ENCODE measurements at places on chromosomes 3 and 15.

DNA sequence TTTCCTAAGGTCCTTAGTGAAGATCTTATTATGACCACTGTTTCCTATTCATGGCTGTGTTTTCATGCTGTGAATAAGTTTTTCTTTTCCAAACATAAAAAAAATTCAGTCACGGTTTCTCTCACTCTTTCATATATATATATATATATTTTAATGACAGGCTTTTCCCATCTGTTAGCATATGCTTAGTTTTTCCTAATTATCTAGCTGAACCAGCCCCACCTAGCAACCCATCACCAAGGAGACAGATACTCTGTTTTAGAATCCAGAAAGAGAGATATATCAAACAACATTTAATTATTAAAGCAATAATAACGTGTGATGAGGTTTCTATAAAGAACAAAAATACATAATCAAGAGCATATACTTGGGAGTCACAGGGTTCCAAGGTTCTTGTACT lies 58.3 kb downstream of the TMCC1 start:
- no peak for DNase-seq

DNA sequence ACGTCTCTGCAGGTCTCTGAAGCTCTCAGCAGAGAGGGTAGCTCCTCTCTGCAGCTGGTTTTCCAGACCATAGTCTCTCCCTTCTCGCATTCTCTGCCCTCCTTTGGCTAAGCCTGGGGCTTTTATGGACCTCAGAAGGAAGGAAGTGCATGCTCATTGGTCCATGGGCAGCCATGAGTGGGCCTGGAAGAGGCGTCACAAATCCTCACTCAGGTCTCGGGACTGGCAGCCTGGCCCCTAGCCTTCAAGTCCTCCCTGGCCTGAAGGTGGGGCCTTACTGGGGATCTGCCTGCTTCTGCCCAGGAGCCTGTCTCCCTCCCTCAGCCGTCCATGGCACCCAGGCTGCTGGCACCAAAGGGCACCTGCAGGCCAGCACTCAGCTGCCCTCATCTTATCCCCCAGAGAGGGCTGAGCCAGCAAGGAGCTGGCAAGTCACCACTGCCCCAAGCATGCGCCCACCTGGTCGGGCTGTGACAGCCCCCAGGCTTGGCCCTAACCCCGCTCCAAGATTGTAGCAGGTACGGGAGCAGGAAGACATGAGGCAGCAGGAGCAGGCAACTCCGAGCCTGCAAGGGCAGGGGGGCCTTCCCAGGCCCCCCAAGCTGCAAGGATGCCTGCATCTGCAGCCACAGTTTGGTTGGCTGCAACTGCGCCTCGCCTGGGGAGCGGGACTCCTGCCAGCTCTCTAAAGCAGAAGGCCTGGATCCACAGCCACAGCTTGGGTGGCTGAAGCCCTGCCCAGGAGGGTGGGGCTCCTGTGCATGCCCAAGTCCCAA lies 37.4 kb downstream of the GHSR start:
- no peak for DNase-seq

- DNase-seq: no peak
These were observed 728.1 kb upstream of the GRM7 start for GRCh38 chr3:6132684-6133432.

DNA sequence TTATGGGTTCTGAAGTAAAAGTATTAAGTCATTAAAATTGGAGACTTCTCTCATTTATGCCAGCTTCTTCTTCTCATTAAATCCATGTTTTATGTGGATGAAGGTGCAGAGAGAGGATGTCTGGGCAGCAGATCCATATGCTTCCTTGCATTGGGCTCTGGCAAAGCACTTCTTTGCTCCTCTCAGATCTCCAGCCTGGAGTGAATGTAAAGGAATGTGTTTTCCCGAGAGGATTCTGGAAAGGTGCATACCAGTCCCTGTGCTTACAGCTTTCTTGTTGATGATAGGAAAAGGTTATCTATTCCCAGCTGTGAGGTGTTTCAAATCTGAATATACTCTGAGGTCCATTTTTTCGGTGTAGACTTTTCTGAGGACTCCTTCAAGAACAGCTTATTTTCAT lies 79.9 kb upstream of the PEX5L start:
- DNase-seq: no peak

DNA sequence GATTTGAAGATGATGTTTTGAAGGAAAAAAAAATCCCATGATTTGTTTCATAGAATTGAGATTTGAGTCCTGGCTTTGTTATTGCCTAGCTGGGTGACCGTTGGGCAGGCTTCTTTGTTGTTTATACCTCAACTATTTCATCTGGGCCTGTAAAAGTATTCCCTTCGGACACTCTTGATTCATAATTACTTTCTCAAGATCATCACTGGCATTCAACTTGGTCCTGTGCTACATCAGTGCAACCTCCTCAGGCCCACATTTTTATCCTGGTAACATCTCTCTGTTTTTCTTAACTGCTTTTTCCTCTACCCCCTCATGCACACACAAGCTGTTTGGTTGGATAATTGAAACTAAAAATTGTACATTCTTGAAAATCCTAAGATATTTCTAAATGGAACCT lies 67.5 kb upstream of the P3H2 start:
- no peak for DNase-seq

GRCh38 chr3:98531622-98532274 lies at the start of gene GPR15:
GPR15 (plus strand) TSS chr3:98531978; CDS start chr3:98532034, 56 bp downstream.
- no peak for DNase-seq

- DNase-seq: no peak
These were observed 274.5 kb upstream of the C2CD4B start for GRCh38 chr15:62439543-62440016.

DNA sequence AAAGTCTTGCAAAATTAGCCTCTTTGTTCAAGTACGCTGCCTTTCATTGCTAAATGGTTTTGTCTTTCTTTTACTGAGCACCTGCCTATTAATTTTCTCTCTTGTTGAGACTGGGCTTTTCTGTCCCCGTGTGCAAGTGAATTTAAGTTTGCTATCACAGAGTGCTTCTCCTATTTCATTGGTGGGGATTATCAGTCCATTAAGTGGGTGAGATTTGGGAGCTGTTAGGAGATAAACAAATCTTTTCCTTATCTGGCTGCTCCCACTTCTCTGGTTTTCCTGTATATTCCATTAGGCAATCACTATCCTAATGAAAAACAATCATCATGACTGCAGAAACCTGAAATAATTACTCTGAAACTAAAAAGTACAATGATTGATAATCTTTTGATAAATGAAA lies 254.2 kb downstream of the NR1D2 start:
- DNase-seq: no peak

- no peak for DNase-seq
These were observed 596.7 kb downstream of the PDCD6IP start for GRCh38 chr3:34394978-34395748.

DNA sequence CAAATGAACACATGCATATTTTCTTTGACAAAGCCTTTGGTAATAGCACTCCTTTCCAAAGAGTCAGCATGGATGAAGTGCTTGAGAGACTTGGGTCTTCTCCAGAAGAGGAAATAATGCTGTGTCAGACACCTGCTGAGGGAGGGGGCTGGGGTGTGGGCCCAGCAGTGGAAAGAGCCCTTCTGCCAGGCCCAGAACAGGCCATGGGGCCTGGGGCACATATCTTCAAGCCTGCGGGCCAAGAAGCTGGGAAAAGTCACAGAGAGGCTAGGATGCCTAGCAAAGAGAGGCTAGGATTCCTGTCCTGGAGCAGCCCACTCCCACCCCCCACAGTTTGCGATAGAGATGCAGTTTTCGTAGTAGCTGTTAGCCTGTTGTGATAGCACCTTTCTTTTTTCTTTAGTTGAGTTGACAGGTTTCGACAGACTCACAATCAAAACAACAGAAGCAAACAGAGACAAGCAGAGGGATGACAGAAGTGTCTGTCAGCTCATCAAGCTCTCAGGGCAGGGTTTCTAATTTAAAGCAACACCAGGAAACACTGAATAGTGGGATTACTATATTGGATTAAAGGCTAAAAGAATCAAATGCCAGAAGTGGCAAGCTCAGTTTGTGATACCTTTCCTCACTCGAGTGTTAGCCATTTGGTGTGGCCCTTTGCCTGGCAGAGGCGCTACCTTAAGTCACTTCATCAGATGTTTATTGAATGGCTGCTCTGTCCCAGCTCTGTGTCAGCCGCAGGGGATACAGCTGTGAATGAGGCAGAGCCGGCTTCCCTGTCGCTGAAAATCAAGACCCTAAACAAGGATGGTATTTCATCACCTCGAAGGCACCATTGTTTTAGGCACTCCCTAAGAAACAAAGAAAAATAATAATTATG lies 19.0 kb downstream of the CMTM7 start:
- no peak for DNase-seq

GRCh38 chr15:57505949-57506391 lies 85.7 kb upstream of the MYZAP start:
- DNase-seq: no peak

DNA sequence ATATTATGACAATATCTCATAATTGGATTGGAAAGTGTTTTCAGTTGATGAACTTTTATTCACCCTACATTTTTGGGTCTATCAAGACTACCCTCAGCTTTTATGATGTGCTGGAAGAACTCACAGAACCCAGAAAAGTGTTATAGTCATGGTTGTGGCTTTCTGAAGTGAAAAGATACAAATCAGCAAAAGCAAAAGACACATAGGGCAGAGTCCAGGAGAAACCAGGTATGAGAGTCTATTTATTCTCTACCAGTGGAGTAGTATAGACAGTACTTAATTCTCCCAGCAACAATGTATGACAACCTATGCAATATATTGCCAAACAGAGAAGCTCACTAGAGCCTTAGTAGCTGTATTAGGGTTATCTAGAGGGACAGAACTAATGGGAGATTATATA lies 280.4 kb upstream of the TTC14 start:
- no peak for DNase-seq

DNA sequence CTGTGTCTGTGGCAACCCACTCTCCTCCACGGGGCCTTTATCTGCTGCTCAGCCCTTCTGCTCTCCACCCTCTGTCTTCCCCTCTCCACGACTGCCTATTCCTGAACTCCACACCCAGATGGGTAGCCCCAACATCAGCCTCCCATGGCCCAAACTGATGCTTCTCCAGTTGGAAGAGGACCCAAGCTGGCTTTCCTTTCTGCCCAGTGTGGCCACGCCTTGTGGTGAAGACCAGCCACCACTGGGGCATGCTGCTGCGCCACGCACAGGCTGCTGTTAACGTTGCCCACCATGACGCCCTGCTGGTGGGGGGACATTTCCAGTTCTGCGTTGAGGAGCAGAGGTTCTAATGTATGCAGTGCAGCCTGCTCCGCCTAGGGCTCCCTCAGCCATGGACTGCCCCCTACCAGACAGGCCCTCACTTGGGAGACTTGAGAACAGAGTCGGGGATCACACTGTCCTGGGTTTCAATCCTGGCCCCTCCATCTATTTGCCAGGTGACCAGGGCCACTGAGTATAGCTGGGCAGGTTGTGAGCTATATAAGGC lies 26.9 kb downstream of the CFAP100 start:
- no peak for DNase-seq

DNA sequence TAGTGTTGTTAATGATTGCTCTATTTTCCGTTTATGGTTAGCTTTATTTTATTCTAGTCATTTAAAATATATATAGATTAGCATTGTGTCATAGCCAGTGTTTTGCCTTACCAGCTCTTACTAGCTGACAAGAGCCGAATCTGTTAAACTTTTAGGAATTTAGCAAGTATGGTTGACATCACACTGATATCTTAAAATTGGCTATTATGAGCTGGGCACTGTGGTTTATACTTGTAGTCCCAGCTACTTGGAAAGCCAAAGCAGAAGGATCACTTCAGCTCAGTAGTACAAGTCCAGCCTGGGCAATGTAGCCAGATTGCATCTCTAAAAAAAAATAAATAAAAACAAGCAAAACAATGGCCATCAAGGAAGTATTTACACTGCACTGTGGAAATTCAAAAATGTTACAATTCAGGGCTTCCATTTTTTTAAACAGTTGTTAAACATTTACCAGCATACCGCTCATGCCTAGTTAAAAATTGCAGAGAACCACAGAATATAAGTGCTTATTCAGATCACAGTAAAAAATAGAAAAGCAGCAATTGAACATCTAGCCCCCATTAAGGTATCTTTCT lies 208.4 kb upstream of the CGNL1 start:
- DNase-seq: no peak

GRCh38 chr15:98800437-98801233 lies 152.3 kb downstream of the IGF1R start:
- no peak for DNase-seq

DNA sequence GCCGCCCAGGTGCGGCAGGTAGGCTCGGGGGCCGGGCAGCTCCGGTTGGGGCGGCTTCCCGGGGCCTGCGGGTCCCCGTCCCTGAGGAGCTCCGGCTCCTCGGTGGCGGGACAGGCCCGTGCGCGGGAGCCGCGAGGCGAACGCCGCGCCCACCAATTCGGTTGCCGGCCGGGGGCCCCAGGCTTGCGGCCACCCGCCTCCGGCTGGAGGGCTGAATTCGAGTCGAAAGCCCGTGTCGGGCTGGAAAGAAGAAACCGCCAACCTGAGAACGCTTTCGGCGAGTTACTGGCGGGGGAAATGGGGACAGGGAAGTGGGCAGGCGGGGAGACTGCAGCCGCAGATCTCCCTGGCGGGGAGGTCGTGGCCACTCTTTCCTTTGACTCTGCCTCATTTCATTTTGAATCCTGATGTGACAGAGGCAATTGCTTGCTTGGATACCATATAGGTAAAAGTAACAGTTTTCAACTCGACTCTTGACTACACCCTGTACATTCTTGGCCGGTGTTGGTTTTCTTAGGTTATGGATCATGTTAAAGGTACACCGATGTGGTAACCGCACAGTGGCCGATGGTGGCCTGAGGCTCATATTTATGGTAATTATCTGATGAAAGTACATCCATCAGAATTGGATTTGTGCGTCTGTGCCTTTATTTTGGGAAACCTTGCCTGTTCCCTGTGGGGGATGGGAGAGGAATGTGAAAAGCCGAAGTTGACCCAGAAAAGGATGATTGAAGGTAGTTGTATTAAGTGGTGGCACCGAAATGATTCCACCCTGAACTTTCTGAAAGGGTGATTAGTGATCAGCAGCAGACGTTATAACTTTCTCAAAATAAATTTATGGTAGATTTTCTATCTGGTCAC lies 1.7 kb downstream of the B3GNT5 start:
- no peak for DNase-seq

Data from effector memory CD4-positive, alpha-beta T cell (primary cell).